Activated CD4-positive, alpha-beta T cell treated with anti-CD3 and anti-CD28 coated beads, Interleukin-2, amount 50 U/mL, for 1 hour (primary cell): ENCODE measurements at places on chromosomes 16 and 17.

DNA sequence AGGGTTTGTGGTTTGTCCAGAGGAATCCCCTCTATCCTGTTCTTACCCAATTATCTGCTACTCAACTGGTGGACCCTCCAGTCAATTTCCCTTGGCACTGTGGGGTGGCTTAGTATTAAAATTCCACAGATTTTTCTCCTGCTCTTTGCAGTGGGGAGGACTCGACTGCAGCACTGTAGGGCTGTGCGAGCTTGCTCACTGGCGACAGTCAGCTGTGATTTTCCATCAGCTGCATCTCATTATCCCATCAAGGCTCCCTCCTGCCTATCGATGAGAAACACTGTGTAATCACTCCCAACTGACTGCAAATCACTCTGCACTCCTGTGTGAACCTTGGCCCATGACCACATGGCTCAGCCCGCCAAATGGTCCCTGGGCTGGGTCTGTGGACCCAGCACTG lies 90.5 kb upstream of the MAF start:
- no peak for DNase-seq

DNA sequence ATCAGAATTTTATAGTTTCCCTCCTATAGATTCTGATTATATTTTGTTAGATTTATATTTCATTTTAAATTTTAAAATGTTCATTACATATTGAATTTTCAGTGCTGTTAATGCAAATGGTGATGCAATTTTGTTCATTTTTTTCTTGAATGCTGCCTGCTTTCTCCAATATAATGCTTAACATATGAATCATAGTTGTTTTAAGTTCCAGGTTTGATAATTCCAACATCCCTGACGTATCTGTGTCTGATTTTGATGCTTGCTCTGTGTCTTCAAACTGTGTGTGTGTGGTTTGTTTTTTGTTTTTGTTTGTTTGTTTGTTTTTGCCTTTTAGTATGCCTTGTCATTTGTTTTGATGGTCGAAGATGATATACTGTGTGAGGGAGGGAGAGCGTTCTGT lies 134.7 kb upstream of the ELAC2 start:
- no peak for DNase-seq

- DNase-seq: no peak
These were observed 289.8 kb downstream of the MAF start for GRCh38 chr16:79310710-79311109.

GRCh38 chr16:66958857-66959703 lies 2.0 kb upstream of the CES3 start:
- DNase-seq: no peak

- DNase-seq: no peak
These were observed 33.3 kb downstream of the MYH3 start for GRCh38 chr17:10623737-10624338.

DNA sequence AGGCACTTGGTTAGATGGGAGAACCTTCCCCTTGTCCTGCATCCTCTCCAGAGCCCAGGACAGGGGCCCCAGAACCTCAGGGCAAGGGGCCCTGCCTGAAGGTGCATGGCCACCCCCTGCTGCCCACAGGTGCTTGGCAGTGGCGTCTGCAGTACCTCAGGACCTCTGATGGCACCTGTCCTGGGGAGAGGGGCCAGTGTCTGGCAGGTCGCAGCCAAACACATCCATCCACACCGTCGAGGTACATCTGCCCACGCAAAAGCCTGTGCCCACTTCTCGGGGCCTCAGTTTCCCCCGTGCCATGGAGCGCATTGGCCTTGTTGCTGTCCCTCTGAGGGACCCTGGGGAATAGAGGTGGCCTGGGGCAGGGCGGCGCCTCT lies 9.3 kb downstream of the MAP2K3 start:
- no peak for DNase-seq

GRCh38 chr17:61248399-61248798 lies 151.2 kb upstream of the TBX2 start:
- no peak for DNase-seq

GRCh38 chr17:21089933-21090901 lies 36.5 kb upstream of the DHRS7B start:
- DNase-seq: no peak

DNA sequence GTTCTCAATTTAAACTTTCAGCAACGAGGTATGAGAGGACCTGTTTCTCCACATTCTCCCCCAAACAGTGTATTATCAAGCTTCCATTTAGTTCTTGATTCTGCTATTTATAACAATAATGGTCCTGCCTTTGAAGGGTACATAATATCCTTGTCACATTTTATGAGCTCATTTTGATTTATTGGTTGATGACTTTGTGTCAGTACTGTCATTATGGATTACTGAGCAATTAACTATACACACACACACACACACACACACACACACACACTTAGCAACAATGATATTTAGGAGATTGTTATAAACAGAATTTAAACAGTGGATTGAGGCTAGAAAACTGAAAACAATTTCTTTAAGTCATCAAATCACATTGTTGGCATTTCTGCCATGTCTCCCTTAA lies 7.0 kb downstream of the TMIGD1 start:
- no peak for DNase-seq

- DNase-seq: no peak
These were observed 21.8 kb downstream of the GSE1 start for GRCh38 chr16:85634747-85635544.

DNA sequence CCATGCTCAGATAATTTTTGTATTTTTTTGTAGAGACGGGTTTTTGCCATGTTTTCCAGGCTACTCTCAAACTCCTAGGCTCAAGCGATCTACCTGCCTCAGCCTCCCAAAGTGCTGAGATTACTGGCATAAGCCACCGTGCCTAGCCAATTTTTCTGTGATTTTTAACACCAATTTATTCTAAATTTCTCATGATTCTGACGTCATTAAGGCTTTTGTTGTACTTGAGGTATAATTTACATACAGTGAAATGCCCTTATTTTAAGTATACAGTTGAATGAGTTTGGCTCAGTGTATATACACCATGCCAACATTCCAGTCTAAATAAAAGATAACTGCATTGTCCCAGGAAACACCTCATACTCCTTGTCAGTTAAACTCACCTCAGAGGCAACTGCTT lies 77.4 kb downstream of the TMEM132E start:
- DNase-seq: no peak

DNA sequence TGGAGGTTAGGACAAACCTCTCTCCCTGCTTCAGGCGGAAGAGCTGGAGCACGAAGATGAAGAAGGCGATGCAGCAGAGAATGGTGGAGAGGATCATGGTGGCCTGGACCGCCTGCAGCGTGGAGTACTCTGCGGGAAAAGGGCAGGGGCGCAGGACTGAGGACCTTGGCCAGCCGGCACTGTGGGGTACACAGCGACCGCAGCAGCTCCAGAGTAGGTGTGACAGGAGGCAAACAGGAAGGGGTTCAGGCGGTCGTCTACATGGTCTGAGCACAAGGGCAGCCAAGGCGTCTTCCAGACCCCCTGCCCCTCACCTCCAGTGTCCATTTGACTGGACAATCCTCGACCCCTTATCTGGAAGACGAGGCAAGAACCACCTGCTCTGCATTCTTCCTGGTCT lies 42.5 kb downstream of the EMP2 start:
- no peak for DNase-seq

GRCh38 chr17:66593116-66593515 lies 241.8 kb upstream of the CACNG5 start:
- DNase-seq: no peak

DNA sequence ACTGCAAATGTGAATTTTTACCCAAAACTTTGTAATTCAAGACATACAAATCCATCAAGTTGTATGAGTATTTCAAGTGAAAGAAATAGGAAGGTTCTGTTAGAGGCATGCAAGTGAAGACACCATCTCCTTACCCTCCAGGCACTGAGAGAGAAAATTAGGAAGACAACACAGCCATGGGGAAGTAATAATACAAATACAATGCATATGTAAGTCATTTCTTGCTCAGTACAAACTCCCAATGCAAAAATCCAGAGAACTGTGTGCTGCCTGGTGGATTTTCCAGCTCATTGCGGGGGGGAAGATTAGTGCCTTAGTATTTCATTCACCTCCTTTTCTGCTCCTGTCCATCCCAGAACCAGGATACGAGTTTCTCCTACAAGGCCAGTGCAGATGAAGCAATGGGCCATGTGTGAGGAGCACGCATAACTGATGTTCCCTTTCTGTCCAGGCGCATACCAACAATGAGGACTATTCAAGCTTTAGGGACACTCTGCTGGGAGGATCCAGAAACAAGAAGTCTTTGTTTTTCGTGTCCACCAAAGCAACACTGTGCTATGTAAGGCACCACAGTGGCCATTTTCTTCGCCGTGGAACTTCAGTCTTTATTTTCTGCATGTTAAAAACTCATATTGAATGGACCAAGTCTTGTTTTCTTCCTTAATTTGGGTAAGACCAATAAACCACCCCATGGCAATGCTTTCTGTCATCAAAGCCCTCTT lies 143.7 kb upstream of the RCVRN start:
- no peak for DNase-seq

DNA sequence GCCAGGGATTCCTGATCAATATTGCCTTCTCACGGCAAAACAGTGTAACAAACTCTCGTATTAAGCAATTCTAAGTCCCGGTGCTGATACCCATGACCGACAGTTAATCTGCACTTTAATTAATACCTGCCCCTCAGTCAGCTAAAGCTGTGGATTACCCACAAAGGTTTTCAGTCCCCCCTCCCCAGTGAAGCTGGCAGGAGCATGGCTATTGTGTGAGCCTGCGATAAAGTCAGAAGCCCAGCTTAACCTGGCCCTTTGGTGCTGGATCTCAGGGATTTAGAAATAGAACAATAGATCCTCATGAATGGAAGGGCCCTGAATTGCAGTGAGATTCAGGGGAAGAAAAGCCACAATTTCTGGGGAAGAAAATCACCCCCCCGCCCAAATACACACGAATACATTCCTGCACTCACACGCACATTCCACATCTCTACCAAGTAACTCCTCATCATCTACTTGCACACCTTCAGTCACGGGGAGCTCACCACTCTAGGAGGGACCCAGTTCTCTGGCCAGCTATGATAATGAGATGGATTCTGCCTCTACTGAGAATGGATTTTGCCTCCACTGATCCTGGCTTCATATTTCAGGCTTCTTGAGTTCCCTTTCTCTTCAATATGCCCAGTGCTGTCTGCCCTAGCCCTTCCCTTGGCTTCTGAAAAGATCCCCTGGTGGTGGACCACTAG lies 102.6 kb downstream of the WSCD1 start:
- DNase-seq: no peak

GRCh38 chr17:57466017-57466471 lies 209.7 kb downstream of the MSI2 start:
- no peak for DNase-seq

GRCh38 chr16:84718-85406 lies 6.8 kb downstream of the MPG start:
- no peak for DNase-seq

GRCh38 chr17:21164216-21164615 lies 37.5 kb downstream of the DHRS7B start:
- no peak for DNase-seq

DNA sequence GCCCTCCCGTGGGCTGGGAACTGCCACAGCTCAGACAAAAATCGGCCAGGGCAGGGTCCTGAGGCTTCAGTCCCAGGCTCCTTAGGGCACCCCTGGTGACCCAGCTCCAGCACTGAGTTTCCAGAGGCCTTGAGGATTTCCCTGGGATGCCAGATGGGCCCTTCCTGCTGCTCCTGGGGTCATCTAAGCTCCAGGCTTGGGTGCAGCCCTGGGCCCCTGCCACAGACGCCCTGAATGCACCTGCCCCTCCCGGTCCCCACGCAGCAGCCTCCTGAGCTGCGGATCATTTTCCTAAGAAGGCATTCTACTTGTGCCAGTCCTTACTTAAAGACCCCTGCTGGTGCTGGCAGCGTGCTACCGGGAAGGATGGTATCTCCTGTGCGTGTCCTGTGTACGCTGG lies 6.0 kb upstream of the RNPS1 start:
- no peak for DNase-seq

DNA sequence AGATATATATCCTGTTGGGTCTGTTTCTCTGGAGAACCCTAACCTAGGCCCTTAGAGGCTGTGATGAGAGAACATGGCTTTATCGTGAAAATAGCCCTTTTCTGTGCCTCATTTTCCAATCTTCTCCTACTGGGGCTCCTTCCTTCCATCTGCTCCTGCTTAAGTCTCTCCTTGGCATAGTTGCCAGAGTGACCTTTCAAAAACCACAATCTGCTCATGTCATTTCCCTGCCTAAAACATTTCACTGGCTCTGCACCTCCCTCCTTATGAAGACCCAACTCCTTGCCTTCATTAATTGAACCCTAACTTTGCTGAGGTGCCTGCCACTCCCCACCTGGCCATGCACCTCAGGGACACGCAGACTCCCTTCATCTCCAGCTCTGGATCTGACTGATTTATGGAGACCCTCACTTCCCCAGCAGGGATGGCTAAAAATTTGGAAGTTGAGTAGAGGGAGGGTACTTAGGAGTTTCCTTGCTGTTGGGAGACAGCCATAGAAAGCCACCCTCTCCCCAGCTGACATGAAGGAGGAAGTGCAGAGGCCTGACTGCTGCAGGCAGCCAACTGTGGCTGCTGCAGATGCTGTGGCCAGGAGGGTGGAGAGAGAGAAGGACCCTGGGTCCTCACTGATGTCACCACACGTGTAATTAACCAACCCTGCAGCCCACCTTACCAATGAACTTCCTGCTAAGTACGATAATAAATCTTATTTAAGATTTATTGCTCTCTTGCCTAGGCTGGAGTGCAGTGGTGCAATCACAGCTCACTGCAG lies 6.3 kb upstream of the GGA2 start:
- DNase-seq: no peak

GRCh38 chr16:64370112-64370511 lies 751.8 kb downstream of the CDH11 start:
- no peak for DNase-seq

DNA sequence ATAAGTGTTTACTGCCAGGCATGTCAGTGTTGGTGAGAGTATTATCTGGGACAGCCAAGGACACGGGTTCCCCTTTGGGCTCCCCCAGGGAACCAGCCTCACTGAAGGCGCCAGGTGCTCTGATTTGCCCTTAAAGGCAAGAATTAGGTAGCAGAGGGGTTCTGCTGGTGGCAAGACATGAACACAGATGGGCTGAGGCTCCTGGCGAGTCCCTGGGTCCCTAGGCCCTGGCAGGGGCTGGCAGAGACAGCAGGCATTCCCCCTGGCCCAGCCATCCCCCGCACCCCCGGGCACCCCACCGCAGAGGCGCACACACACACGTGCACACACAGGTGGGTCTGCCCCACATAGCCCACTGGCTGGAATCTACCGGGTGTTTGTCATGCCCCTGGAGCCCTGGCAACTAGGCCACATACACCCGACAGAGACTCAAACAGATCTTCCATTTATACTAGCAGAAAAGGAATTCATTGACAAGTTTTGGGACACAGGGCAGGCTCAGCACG lies 153.3 kb downstream of the C16orf78 start:
- no peak for DNase-seq
